ENCODE measurements at places on chromosomes 7 and 10. TPM values are rescaled to one million over a fixed set of nuclear protein-coding genes. Genes with fewer than 3 reads are reported as not detected.
A peak's percentile ranks its signal among the peaks of the same experiment; 100 is the strongest.

- H3K27ac ChIP-seq: no peak overlapping the region
- no peak for DNase-seq
- H3K27me3 ChIP-seq: no peaks in the 10 kb centered on the region
These were observed 73.6 kb downstream of the ITGB8 start for GRCh38 chr7:20404320-20404719.

VPS26A gene
- 30.8 TPM for total RNA-seq

- peaks cover 24% of the 10 kb centered on the region for H3K4me1 ChIP-seq
- H3K27me3 ChIP-seq: no peaks in the 10 kb centered on the region
- no peak for DNase-seq
- no peak overlapping the region for H3K27ac ChIP-seq
These were observed 75.6 kb downstream of the AMZ1 start for GRCh38 chr7:2763597-2763996.

GRCh38 chr7:102065226-102065625 lies 221.4 kb upstream of the SH2B2 start:
- DNase-seq: no peak
- H3K4me1 ChIP-seq: no peaks in the 10 kb centered on the region
- H3K4me3 ChIP-seq: no peak overlapping the region
- H3K27me3 ChIP-seq: no peaks in the 10 kb centered on the region
- peaks cover 2% of the 10 kb centered on the region for H3K36me3 ChIP-seq
- H3K27ac ChIP-seq: no peak overlapping the region

FAM180A gene
- not detected for total RNA-seq

GRCh38 chr10:86447432-86447831 lies 74.2 kb downstream of the WAPL start:
- H3K27ac ChIP-seq: peak overlapping the region; percentile 48
- DNase-seq: no peak
- H3K4me3 ChIP-seq: no peak overlapping the region
- no peaks in the 10 kb centered on the region for H3K27me3 ChIP-seq
- peaks cover 18% of the 10 kb centered on the region for H3K4me1 ChIP-seq

- no peaks in the 10 kb centered on the region for H3K36me3 ChIP-seq
- DNase-seq: peak; percentile 81
- H3K4me3 ChIP-seq: peak overlapping the region; percentile 85
- peaks cover 15% of the 10 kb centered on the region for H3K27me3 ChIP-seq
These were observed 62.9 kb upstream of the FAM171A1 start for GRCh38 chr10:15433850-15434537.

NRF1 gene
- total RNA-seq: 22.3 TPM

- H3K4me3 ChIP-seq: no peak overlapping the region
- H3K27me3 ChIP-seq: no peaks in the 10 kb centered on the region
- no peak for DNase-seq
- no peaks in the 10 kb centered on the region for H3K36me3 ChIP-seq
- H3K4me1 ChIP-seq: no peaks in the 10 kb centered on the region
These were observed 347.1 kb downstream of the FGFR2 start for GRCh38 chr10:121250995-121251764.

GRCh38 chr10:10508211-10508610 lies 509.5 kb upstream of the CELF2 start:
- no peaks in the 10 kb centered on the region for H3K4me1 ChIP-seq
- no peaks in the 10 kb centered on the region for H3K36me3 ChIP-seq
- DNase-seq: no peak
- no peak overlapping the region for H3K4me3 ChIP-seq
- H3K27me3 ChIP-seq: peaks cover 2% of the 10 kb centered on the region

DNA sequence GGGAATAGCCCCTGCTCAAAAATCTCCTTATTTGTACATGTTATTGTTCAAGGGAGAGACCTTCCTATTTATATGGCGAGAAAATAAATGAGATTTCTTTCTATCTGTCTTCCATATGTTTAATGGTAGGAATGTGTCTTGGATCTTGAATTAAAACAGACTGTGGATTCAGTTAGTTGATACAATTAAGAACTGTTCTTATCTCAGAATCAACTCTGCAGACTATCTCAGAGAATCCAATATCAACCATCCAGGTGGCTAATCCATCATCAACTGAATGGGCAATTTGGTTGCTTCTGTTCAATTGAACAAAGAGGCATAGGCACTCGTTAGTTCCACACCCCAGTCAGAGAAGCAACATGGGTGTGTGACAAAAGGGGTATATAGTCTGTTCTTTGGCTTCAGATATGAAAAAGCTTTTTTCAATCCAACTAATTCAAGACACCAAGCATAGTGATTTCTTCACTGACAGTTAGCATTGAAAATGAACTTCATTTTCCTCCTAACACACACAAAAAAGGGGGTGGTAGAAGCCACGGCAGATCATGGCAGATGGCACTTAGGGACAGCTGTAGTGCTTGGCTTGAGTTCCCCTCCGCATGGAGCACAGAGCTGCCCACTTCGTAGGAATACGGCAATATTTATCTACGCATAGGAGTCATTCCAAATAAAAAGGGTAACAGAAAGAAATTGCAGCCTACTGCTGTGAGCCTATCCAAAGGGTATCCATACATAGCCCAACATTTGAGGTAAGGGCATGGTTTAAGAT lies 135.9 kb downstream of the KIAA1217 start:
- H3K27ac ChIP-seq: no peak overlapping the region
- DNase-seq: no peak
- no peak overlapping the region for H3K4me3 ChIP-seq
- H3K36me3 ChIP-seq: no peaks in the 10 kb centered on the region
- no peaks in the 10 kb centered on the region for H3K4me1 ChIP-seq
- H3K27me3 ChIP-seq: peaks cover 6% of the 10 kb centered on the region

- H3K4me3 ChIP-seq: peak overlapping the region; percentile 14
- peaks cover 24% of the 10 kb centered on the region for H3K4me1 ChIP-seq
- H3K36me3 ChIP-seq: no peaks in the 10 kb centered on the region
- H3K27me3 ChIP-seq: peaks cover 27% of the 10 kb centered on the region
These were observed 9.3 kb upstream of the TMEM270 start for GRCh38 chr7:73851410-73852338.

ZKSCAN5 gene
- total RNA-seq: 7.2 TPM

GRCh38 chr7:140506788-140507464 lies 27.6 kb upstream of the MKRN1 start:
- H3K27me3 ChIP-seq: no peaks in the 10 kb centered on the region
- no peak for DNase-seq
- no peaks in the 10 kb centered on the region for H3K4me1 ChIP-seq
- H3K4me3 ChIP-seq: no peak overlapping the region

DNA sequence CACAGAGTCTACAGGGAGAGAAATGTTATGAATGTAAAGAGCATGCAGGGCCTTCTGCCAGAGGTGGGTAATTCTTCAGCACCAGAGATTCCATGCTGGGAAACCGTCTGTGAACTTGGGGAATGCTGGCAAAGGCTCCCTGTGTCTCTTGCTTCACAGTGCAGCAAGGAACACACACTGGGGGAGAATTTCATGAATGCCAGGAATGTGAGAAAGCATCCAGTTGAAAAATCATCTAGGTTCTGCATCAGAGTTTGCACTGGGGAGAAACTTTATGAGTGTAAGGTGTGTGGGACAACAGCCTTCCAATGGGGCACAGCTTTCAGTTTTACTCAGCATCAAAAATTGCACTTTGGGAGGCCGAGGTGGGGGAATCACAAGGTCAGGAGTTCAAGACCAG lies 224.3 kb upstream of the IGFBP3 start:
- no peaks in the 10 kb centered on the region for H3K27me3 ChIP-seq
- DNase-seq: no peak
- H3K4me1 ChIP-seq: no peaks in the 10 kb centered on the region
- no peak overlapping the region for H3K27ac ChIP-seq
- H3K4me3 ChIP-seq: no peak overlapping the region

DNA sequence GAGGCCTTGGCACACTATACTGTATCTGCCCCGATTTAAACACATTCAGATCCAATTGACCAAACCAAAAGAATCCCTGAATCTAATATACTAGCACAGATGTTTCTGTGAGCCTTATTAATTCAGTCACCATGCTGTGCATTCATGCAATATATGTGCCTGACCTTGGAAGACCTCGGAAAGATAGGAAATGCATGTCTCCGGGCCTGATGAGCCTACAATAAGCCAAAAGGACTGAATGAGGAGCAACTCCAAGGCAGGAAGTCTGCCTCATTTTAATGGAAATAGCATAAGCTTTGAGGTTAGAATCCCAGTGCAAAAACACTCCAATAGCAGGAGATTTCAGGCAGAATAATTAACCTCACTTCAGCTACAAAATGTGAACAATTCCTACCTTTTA lies 316.7 kb downstream of the LRRTM3 start:
- H3K27me3 ChIP-seq: no peaks in the 10 kb centered on the region
- no peaks in the 10 kb centered on the region for H3K4me1 ChIP-seq
- no peaks in the 10 kb centered on the region for H3K36me3 ChIP-seq
- H3K4me3 ChIP-seq: no peak overlapping the region
- no peak overlapping the region for H3K27ac ChIP-seq
